ENCODE measurements at places on chromosomes 11 and 22.
A peak's percentile ranks its signal among the peaks of the same experiment; 100 is the strongest.

DNA sequence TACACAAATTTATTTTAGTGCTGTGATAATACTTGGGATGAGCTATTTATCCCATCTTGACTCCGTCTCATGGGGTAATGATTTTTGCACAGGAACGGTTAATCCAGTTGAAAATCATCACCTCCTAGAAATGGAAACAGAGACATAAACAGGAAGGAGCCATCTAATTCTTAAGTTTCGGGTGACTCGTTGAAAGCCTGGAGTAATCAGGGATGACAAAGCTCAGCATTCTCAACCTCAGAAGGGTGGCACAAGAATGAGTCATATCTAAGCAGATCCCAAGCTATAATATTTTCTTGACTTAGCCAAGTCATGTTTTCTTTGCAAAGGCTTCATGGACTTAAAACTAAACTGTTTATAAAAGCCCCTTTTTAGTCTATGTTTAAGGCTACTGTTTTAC, 280.8 kb upstream of the CCDC90B start:
- no peak for DNase-seq

DNA sequence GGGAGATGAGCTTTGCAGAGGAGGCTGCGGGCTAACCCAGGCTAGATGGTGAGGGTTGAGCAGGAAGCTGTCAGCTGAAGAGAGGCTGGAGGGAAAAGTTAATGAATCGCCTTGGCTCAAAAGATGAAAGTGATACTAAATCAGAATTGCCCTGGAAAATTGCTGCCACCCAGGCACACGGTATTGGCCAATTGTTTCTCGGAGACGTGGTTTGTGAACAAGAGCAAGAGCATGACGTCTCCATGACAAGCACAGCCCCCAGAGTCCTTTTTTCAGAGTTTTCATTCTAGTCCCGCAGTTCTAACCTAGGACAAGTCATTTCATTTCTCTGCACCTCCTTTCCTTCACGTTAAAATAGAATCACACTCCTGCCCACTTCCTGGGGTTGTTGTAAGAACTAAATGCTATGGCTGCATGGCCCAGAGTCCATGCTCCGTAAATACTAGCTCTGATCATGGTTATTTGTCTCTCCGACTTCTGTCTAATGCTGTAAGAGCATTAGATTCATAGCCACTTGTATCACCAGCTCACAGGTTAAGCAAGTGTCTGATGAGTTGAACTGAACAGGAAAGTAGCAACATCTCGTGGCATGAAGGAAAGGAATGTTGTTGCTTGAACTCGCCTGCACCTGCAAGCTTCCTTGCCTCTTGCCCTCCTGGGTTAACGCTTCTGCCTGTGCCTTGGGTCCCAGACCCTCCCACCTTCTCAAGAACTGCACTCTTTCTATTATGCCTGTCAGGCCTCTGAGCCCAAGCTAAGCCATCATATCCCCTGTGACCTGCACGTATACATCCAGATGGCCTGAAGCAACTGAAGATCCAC, 33.8 kb upstream of the NUP50 start:
- DNase-seq, result no peak

- no peak for DNase-seq
Observed at GRCh38 chr11:130699561-130699960, 216.7 kb downstream of the SNX19 start.

GRCh38 chr11:33263549-33263948, 6.4 kb downstream of the HIPK3 start:
- DNase-seq, result peak; percentile 17

GRCh38 chr11:8206251-8207079, 37.6 kb upstream of the RIC3 start:
- peak; percentile 95 for DNase-seq

DNA sequence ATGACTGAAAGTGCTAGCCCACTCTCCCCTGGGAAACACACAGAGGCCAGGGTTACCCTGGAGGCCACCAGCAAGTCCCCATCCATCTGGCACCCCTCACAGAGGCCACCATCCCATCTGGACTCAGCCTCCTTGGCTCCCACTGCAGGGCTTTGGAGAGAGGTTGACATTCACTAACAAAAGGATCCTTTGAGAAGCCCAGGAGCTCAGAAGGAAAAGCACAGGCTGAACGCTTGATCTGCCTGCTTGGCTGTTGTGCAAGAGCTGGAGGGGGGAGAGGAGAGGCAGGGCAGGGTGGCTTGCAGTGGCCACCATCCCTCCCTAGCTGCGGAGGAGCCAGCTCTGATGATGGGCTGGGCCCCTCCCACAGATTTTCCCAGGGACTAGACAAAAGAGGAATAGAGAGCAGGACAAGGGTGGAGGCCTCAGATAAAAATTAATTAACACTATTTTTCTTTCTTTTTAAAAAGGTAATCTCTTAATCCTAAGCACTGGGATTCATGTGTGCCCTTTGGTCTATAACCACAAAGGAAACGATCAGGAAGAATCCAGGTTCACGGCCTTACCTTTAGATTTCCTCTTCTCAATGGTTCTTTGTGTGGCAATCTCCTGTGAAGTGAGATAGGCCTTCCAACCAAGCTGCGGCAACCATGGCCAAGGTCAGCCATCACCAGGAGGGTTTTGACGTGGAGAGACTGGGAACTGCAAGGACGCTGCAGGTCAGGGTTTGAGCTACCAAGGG, 154.7 kb downstream of the BARX2 start:
- DNase-seq, result no peak

DNA sequence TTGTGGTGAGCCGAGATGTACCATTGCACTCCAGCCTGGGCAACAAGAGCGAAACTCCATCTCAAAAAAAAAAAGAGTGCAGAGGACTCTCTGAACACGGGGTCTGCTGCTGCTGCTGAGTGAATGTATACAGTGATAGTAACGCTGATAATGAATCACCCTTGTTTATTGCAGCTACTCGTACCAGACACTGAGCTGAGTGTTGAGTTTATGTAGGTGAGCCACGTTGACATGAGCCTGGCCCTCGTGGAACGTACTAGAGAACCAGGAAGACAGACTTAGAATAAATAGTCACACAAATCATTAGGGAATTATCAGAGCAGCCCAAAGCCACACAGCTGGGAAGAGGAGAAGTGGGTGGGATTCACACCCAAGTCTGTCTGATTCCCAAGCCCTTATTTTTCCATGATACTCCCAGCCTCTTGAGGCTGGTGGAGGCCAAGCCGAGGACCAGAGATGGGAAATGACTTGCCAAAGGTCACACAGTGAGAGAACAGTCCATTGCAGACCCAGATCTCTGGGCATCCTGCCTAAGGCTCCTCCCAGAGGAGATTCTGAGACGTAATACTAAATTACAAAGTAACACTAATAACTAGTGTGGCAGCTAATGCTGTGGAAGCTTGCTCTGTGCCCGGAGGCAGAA, 34.8 kb downstream of the MB start:
- no peak for DNase-seq

GRCh38 chr11:126029805-126030204, 32.9 kb downstream of the CDON start:
- no peak for DNase-seq

DNA sequence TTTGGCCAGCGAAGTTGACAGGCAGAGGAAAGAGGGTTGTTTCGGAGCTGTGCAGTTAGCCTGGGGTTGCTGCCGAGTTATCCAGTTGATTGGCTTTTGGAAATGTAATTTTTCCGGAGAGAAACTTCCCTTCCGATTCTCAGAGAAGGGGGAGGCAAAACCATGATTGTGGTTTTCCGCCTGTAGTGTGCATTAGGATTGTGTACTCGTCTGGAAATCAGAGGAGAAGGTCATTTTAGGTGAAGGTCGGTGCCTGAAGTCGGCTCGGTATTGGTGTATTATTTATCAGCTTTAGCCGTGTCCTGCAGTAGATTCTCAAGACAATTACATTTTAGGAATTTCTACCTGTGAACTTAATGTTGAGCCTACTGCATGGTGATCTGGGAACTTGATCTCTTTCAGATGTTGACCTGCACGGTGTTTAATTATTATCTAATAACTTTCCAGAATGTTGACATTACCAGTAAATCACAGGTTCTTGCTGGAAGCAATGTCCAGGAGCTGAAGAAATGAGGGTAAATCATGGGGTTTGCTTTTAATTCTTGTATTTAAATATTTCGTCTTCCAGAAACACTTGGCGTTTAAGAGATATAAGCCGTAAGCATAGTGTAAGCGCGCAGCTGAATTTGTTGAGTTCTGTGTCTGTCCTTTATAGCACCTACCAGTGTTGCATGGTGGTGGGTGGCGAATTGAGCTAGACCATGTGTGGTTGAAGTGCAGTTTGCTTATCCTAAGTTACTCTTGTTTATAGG, 1.3 kb downstream of the ARHGEF12 start:
- DNase-seq, result peak; percentile 24

- no peak for DNase-seq
Observed at GRCh38 chr11:581752-582151, 5.5 kb downstream of the PHRF1 start.

DNA sequence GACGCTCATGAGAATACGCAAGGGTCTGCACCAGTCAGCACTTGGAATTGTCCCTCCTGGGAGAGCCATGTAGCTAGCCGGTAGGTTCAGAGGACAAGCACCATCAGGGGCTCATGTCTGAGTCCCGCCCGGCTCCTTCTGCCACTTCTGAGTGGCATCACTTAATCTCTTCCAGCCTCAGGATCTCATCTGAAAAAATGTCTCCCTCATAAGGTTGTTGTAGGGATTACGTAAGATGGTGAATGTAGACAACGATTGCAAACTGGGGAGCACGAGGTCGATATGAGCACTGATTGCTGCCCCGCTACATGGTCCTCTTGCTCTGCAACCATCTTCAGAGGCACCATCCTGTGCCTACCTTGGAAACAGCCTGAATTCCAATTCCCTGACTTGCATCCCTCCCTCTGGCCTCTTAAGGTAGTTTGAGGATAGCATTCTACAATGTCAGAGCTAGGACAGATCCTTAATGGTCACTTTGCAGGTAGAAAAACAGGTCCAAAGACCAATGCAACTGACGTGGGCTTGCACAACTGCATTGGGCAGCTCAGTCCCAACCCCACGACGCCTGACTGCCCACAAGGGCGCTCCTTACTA, 115.8 kb upstream of the TMEM45B start:
- no peak for DNase-seq

- no peak for DNase-seq
Observed at GRCh38 chr11:99640671-99641070, 619.9 kb downstream of the CNTN5 start.

DNA sequence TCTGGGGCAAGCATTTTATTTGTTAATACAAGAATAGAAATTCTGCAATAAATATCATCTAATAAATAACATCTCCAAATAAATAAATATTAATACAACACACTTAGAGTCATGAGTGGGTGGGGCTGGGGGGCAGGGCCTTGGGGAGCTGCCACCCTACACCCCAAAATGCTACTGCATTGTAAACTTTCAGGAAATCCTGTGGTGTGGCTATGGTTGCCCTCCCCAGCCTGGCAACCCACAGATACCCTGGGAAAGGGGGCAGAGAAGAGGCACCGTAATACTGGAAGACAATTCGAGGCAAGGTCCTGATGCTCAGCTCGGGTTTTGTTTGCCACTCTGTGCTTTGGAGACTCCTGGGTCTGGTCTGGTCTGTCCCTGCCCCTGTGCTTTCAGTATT, 9.2 kb downstream of the CLCF1 start:
- no peak for DNase-seq

- no peak for DNase-seq
Observed at GRCh38 chr11:129854232-129854805, 38.7 kb downstream of the TMEM45B start.

DNA sequence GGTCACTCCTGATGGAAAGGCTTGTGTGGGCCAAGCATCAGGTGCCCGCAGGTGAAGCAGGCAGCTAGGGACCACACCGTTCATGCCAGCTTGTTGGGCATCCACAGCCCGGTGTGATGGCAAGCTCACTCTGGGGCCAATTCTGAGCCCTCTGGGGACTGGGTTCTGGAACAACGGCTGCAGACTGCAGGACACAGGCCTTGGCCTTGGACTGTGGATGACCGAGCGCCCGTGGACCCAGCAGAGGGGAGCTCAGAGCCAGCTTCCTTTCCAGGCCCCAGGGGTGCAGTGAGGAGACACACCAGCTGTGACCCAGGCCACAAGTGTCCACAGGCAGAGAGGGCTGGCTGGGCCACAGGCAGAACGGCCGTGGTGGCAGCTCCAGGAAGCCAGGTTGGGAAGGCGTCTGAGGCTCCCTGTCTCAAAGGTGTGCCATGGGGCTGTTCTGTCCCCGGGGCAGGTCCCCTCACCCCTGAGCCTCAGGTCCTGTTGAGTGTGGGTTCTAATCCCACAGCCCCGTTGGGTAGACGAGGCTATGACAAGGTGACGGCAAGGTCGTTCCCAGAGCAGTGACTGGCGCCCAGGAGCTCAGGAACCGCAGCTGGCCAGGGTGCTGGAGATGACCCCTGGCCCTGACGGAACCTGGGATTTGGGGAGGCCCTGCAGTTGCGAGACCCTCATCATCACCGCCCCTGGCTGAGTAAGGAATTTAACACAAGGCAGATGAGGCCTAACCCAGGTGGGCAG, 1079.4 kb downstream of the BRD1 start:
- DNase-seq, result no peak

- DNase-seq, result no peak
Observed at GRCh38 chr11:69156673-69157155, 979 bp downstream of the SMIM38 start.

DNA sequence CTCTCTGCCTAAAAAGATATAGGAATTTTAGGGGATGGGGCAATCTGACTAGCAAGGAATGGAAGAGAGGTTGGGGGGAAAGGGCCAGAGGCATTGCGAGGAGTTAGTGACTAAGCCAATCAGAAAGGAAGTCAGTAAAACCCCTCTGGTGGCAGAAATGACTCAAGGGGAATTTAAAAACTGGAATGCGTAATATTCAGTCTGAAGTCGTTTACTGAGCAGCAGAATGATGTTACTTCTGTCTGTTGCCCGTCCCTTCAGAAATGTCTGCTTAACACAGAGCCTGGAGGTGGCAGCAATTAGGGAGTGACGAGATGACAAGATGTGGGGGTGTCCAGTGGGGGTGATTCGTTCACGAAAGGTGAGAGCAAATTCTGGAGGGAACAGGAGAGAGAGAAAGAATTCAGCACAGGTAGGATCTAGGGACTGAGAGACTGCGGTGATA, 107.7 kb upstream of the CLMP start:
- DNase-seq, result no peak

DNA sequence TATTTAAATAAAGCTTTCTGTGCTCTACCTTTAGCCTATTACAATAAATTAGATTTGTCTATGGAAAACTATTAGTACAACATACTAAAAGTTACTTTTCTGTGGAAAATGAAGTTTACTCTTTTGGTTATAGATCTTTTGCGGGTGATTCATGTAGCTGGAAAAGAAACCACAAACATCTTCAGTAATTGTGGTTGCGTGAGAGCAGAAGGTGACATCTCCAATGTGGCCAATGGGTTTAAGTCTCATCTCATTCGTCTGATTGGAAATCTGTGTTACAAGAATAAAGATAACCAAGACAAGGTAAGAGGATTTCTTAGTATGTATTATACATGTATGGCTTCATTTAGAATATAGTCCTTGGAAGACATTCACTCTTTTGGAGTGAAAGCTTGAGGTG, 68.6 kb downstream of the ATXN10 start:
- DNase-seq, result no peak

DNA sequence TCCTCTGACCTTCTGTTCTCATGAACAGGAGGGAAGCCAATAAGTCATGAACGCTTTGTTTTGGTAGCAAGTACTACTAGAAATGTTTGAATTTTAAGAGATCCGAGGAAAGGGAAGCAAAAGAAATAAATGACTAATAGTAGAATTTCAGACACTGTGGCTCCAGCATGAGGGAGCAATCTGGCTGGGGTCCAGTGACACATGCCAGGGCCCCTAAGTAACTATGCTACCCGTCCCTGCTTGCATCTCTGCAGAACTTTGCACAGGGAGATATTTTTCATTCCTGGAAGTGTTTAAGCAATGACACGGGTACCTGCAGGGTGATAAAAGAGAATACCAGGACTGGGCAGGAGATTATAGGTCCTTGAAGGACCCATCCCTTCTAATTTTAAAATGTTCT, 7.3 kb upstream of the ADAMTS8 start:
- no peak for DNase-seq

Measured in NCI-H2227 treated with DMSO at 0.1 percent for 48 hours (cell line).